ENCODE measurements at places on chromosomes 5 and 9. TPM values are rescaled to one million over a fixed set of nuclear protein-coding genes. Genes with fewer than 3 reads are reported as not detected.

DNA sequence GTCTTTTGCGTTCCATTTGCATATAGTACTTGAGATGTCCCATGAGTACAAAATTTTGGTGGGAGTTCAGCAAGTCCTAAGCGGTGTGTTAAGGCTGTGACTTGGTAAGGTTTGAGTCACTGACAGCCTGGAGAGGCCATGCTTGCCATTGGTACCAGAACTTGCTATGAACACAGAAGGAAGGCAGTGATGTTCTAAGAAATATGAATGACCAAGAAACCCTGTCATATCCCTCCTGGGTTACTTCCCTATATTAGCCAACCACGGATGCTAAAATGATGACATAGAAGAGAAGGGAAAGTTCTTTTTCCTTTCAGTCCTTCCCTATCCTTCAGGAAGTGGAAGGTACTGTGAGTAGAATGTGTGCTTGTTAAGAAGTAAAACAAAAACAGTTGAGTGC is 136.7 kb downstream of the GCNT1 start:
- no peak for DNase-seq

HAPLN1 gene
- 24.4 TPM for total RNA-seq

TMOD1 gene
- total RNA-seq = 9.3 TPM

ZDHHC11B gene
- total RNA-seq = 1.4 TPM

DNA sequence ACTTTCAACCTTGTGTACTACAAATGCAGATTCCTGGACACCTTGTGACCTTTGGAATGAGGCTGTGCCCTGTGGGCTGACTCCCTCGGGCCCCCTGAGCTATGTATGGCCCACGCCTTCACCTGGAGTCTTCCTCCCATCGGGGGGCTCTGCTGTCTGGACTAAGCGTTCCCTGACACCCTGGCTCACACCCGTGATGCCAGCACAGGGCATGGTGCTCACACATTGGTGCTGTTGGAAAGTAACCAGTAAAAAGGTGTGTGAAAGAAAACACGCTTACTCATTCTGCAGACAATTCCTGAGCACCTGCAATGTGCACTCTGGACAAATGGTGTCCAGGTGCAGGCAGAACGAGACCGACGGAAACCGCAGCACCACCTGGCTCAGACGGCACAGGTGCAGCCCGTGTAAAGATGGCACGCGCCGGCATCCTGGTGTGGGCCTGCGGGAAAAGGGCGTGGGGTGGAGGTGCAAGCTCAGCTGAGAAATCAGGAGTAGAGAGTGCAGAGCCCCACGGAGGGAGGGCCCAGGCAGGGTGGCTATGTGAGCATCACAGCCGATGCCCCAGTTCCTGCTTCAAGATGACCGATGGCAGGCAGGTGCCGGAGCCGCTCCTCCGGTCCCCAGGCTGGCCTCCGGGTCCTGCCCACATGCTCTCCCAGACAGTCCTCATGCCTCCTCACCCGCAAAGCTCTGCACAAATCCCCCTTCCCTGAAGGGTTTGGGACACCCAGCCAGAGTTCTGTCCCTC is 11.0 kb downstream of the LPCAT1 start:
- no peak for DNase-seq

PCDHGB4 gene
- 11.7 TPM for total RNA-seq

- DNase-seq = no peak
These were observed 5.6 kb upstream of the IARS1 start for GRCh38 chr9:92299116-92299515.

DNA sequence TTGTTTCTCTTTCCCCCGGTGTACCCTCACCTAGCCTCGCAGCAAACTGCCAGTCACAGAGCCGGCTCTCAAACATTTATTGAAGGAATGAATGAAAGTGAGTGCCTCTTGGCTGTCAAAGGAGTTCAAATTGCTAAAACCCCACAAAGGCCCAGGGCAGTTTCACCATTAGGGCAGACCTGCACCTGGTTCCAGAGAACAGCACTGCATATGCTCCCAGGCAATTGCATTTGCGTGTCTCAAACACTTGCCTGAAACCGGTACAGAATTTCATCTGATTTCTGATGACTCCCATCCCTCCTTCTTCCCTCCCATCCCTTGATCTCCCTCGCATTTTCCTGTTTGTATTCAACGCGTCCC is 165.6 kb upstream of the ZNF462 start:
- DNase-seq = no peak

- DNase-seq = no peak
These were observed 211.1 kb downstream of the DTWD2 start for GRCh38 chr5:118777189-118777736.

GPX8 gene
- total RNA-seq = 120 TPM

PCDHA8 gene
- 0.21 TPM for total RNA-seq

BRD8 gene
- 45.8 TPM for total RNA-seq

- no peak for DNase-seq
These were observed 117.7 kb downstream of the TARS1 start for GRCh38 chr5:33558489-33558888.

MAML1 gene
- 14.4 TPM for total RNA-seq

GRCh38 chr9:17775656-17776055 is 196.8 kb downstream of the SH3GL2 start:
- no peak for DNase-seq

- DNase-seq = no peak
These were observed 72.6 kb downstream of the ZNF354C start for GRCh38 chr5:179132586-179133355.

NOXA1 gene
- 0.90 TPM for total RNA-seq

DNA sequence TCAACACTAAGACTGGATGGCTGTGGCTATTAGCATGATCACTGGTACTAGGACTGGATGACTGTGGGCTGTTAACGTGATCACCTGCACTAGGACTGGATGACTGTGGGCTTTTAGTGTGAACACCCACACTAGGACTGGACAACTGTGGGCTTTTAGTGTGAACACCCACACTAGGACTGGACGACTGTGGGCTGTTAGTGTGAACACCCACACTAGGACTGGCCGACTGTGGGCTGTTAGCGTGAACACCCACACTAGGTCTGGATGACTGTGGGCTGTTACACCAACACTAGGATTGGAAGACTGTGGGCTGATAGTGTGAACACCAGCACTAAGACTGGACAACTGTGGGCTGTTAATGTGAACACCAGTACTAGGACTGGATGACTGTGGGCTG is 329.2 kb downstream of the OSTF1 start:
- DNase-seq = no peak

DNA sequence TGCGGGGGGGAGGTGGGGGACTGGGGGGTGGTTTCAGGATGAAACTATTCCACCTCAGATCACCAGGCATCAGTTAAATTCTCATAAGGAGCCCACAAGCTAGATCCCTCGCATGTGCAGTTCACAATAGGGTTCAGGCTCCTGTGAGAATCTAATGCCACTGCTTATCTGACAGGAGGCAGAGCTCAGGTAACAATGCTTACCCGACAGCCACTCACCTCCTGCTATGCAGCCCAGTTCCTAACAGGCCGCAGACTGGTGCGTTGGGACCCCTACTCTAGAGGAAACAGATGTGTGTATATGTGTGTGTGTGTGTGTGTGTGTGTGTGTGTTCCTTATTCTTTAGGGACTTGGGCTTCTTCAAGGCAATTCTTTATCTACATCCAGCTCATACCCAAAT is 352.3 kb upstream of the CCNH start:
- no peak for DNase-seq

KCNN2 gene
- total RNA-seq = 22.3 TPM

DNA sequence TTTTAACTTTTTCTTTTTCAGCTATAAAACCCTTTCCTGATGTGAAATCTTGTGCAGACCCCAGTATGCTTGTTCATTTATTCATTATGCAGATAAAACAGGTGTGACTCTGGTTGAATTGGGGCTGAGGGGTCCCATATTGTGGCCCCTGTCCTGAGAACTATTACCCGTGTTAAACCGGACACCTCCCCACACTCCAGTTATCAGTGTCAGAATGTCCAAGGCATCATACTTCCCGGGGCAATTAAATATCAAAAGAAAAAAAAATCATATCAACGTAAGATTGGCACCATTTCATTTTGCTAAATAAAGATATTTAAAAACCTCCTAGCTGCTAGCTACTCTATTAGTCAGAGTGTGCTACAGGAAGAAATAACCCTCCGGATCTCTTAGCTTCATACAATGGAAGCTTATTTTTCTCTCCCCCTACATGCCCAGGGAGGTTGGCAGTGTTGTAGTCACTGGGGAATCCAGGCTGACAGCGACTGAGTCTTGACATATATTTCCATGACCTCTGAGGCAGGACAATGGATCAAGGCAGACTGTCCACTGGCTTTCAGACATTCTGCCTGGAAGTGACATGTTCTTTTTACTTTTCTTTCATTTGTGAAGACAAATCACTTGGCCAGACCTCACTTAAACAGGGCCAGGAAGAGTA is 170.0 kb downstream of the SEC61B start:
- DNase-seq = no peak

DNA sequence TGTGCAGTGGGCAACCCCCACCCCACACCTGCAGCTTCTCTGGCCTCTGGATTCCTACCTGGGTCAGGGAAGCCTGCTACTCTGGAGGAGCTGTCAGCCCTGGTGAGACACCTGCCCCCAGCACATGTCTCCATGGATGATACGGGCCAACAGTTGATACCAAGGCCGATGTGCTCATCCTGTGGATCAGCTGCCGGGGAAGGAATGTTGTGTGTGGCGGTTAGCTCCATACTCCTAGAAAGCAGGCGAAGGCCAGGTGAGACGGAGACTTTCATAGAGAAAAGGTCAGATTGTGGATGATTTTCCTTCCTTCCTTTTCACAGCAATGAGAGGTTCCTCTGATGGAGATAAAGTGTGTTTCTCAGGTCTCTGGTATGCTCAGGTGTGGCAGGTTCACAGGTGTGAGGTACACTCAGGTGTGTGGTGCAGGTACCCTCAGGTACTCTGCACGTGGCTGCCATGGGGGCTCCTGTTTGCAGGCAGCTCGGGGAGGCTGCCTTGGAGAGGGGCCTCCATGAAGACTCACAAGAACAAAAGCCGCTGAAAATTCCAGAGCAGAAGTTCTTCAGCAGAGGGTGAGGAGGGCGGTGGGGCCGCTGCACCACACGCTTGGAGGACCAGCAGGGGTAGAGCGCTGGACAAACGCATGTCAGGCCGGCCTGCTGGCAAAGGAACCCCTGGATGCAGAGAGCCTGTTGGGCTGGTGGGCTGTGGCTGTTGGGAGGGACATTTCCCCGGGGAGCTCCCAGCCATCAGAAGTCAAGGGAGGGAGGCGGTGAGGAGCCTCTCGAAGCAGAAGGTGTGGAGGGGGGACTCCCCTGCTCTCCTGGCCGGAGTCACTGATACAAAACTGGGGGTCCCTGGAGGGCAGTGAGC is 5.1 kb upstream of the AHRR start:
- no peak for DNase-seq

GRCh38 chr5:153136910-153137614 is 353.4 kb upstream of the GRIA1 start:
- DNase-seq = no peak

- DNase-seq = no peak
These were observed 171.6 kb downstream of the FAM174A start for GRCh38 chr5:100706776-100707175.

- no peak for DNase-seq
These were observed 16.9 kb downstream of the TMOD1 start for GRCh38 chr9:97518166-97518908.

ENTREP1 gene
- total RNA-seq = 11.6 TPM

GRCh38 chr9:72590824-72591223 is 69.4 kb downstream of the TMC1 start:
- DNase-seq = no peak

GRCh38 chr9:83061990-83062650 is 822 bp downstream of the RASEF start:
- DNase-seq = no peak

- DNase-seq = no peak
These were observed 78.1 kb upstream of the MAST4 start for GRCh38 chr5:66518052-66518451.

- peak; percentile 88 for DNase-seq
These were observed at the start of gene HSD17B4 for GRCh38 chr5:119452373-119453039. Gene HSD17B4 (plus strand): TSS chr5:119452497. CDS start chr5:119452576, 79 bp downstream.

HTR4 gene
- total RNA-seq = 0.26 TPM

Measured in urinary bladder (tissue), 4 donors.